ENCODE measurements at places on chromosomes 6 and 20.

DNA sequence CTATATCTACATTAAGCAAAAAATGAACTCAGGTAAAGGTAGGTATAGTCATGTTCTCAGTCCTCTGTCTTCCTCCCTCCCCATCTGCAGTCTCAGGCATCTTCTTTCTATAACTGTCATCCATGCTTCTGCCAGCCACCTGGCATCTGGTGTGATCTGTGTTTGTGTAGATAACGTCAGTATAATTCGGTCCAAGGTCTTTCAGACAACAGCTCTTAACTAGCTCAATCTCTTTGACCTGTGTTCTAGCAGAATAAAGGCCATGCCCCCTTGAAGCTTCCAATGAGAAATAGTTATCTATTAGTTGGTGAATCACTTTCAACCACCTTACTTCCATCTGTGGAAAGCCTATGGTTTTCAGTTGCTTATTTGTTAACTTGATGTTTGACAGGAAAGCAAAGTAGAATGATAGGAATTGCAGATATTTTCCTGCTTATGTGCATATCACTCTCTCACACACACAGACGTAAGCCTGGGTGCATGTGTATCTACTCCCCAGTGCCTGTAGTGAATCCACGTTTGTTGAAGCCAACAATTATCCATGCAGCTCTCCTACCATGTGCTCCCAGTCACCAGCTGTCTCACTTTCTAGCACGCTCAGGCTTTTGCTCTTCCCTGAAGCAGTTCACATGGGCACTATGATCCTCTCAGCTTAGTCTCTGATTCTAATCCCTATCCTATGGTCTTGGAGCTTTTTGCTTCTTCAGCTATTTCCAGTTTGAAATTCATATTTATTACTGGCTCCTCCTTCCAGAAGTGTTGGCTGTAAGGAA, 433.7 kb upstream of the MANEA start:
- no peaks in the 10 kb centered on the region for H3K27me3 ChIP-seq
- no peaks in the 10 kb centered on the region for H3K4me1 ChIP-seq
- no peak overlapping the region for H3K27ac ChIP-seq

GRCh38 chr20:16364320-16364687, 208.9 kb downstream of the KIF16B start:
- no peaks in the 10 kb centered on the region for H3K4me1 ChIP-seq
- no peaks in the 10 kb centered on the region for H3K36me3 ChIP-seq
- no peak overlapping the region for H3K27ac ChIP-seq
- H3K4me3 ChIP-seq, result no peak overlapping the region
- DNase-seq, result no peak
- H3K27me3 ChIP-seq, result no peaks in the 10 kb centered on the region

DNA sequence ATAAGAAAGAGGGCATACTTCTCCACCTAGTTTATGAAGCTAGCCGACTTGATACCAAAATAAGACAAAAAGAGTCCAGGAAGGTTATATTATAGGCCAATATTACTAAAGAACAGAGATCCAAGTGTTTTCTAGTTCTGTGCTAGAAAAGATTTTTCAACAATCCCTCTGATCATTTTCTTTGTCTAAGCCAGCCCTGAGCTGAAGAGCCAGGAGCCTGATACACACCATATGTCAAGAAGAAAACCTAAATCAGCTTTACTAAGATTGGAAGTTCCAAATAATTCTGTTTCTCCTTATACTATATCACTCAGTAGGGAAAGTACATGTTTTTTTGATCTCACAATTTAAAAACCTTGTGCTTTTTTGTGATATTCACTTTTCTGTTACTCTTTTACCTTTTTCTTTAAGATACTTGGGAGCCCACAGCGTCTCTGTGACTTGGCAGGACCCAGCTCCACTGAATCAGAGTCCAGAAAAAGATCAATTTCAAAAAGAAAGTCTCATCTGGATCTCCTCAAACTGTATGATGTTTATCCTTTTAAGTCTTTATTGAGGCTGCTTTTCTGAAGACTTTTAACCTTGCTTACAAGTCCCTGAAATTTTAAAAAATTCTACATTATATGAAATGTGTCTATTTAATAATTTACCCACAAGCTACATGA, 43.0 kb upstream of the PBOV1 start:
- no peaks in the 10 kb centered on the region for H3K27me3 ChIP-seq
- no peak overlapping the region for H3K27ac ChIP-seq
- DNase-seq, result no peak

GRCh38 chr6:164832410-164832809, 477.0 kb downstream of the C6orf118 start:
- no peaks in the 10 kb centered on the region for H3K36me3 ChIP-seq
- no peaks in the 10 kb centered on the region for H3K27me3 ChIP-seq
- H3K4me1 ChIP-seq, result no peaks in the 10 kb centered on the region
- H3K27ac ChIP-seq, result no peak overlapping the region
- H3K4me3 ChIP-seq, result no peak overlapping the region
- no peak for DNase-seq

GRCh38 chr6:75613056-75613501, 11.4 kb downstream of the SENP6 start:
- H3K36me3 ChIP-seq, result no peaks in the 10 kb centered on the region
- DNase-seq, result no peak
- peak overlapping the region; percentile 44 for H3K27ac ChIP-seq
- H3K4me1 ChIP-seq, result peaks cover 50% of the 10 kb centered on the region
- H3K27me3 ChIP-seq, result no peaks in the 10 kb centered on the region
- H3K4me3 ChIP-seq, result no peak overlapping the region

DNA sequence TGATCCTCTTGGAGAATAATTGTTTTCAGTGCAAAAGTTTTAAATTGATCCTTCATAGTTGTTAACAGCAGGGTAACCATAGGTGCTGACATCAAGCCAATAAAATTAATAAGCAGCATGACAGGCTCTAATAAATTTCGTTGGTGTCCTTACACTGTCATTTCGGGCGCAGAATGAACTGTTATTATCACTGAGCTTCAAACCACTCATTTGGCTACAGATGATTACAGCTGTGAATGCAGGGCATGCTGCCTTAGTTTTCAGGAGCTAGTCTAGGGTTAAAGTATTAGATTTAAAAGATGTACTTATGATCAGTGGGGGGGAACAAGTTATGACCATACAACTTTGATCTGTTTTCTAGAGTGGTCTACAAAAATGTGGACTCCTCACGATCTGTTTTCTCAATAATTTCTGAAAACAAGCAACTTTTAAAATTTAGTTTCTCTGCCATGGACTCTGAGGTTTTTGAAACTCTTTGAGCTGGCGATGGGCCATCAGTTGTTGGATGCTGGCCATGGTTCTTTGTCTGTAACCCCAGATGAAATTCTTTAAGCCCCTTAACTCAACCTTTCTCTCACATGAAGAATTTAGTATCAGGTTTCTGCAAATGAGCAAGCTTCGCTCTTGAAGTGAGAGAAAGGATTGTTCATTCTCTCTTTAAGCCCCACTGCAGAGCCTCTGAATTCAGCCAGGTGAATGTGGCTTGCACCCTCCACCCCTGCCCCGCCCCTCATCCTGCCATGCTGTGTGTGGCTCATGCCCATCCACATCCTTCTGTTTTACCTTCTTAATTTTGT, 99.1 kb upstream of the MTHFD1L start:
- no peaks in the 10 kb centered on the region for H3K36me3 ChIP-seq
- no peak for DNase-seq
- H3K27me3 ChIP-seq, result no peaks in the 10 kb centered on the region
- H3K27ac ChIP-seq, result no peak overlapping the region

DNA sequence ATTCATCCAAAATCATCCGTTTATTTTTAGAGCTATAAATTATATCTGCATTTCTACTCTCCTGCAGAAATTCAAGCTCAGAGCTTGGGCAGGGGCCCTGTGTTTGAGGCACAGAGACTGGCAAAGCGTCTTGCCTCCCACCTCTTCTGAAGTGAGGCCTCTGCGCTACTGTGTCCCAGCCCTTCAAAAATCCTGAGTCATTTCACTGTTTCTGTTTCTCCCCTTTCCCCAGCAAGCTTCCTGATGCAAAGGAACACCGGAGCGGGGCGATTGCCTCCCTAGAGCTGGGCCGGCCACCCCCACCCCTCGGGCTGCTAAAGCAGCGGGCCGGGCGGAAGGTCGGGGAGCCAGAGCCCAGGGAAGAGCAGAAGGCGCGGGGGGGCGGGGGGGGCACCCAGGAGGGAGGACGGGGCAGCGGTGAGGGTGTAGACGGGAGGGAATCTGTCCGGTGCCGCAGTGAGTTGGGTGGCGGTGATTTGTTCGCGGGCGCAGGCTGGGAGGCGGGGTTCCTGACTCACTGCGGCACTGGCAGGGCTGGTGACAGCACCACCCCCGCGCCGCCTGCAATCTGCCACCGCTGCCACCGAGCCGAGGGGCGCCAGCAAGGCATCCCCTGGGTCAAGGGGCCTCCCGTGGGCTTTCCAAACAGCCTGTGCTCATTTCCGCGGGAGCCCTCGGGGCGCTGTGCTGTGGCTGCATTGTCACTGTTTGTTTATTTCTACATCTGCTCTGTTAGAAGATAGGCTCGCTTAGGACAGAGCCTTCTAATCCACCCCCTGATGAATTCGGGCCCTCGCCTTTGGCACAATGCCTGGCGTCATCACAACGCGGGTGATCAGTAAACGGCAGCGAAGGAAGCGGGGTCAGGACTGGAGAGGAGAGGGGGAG, 46.5 kb upstream of the SNAP25 start:
- H3K27ac ChIP-seq, result peak overlapping the region; percentile 1
- peak; percentile 58 for DNase-seq
- no peaks in the 10 kb centered on the region for H3K4me1 ChIP-seq

DNA sequence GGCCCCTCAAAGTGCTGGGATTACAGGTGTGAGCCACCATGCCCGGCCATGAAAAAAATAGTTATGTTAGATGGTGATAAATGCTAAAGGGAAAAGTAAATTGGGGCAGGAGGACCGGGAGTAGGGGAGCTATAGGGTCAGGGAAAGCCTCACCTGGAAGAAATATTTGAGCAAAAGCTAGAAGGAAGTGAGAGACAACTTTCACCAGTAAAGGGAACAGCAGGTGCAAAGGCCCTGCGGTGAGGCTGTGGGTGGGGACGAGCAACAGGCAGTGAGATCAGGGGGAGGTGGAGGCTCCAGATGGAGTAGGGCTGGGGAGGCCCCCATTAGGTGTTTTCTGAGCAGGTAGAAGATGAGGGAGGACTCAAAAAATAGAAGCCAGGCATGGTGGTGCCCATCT, 16.0 kb downstream of the BCAS4 start:
- no peaks in the 10 kb centered on the region for H3K27me3 ChIP-seq
- no peaks in the 10 kb centered on the region for H3K36me3 ChIP-seq
- H3K4me1 ChIP-seq, result no peaks in the 10 kb centered on the region
- H3K27ac ChIP-seq, result no peak overlapping the region

GRCh38 chr6:20693466-20694063, 159.3 kb downstream of the CDKAL1 start:
- H3K27ac ChIP-seq, result peak overlapping the region; percentile 9
- no peaks in the 10 kb centered on the region for H3K36me3 ChIP-seq
- no peak overlapping the region for H3K4me3 ChIP-seq
- no peaks in the 10 kb centered on the region for H3K4me1 ChIP-seq

DNA sequence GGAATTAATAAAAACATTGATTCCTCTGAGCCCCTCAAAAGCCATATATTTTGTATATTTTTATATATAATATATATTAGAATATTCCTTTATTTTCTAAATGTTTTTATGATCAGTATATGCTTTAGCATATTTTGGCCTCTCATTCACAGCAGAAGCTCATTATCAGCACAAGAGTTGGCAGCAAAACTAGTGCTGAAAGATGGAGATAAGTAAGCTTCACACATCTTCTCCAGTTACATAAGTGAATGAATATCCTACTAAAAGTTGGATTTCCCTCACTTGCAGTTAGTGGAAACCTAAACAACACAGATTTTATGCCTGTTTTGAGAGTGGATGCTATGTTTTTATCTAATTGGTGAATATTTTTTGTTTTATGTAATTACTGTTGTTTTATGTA, 1303.8 kb upstream of the ADGRB3 start:
- no peak overlapping the region for H3K27ac ChIP-seq
- DNase-seq, result no peak
- H3K4me3 ChIP-seq, result no peak overlapping the region
- no peaks in the 10 kb centered on the region for H3K27me3 ChIP-seq
- no peaks in the 10 kb centered on the region for H3K4me1 ChIP-seq

DNA sequence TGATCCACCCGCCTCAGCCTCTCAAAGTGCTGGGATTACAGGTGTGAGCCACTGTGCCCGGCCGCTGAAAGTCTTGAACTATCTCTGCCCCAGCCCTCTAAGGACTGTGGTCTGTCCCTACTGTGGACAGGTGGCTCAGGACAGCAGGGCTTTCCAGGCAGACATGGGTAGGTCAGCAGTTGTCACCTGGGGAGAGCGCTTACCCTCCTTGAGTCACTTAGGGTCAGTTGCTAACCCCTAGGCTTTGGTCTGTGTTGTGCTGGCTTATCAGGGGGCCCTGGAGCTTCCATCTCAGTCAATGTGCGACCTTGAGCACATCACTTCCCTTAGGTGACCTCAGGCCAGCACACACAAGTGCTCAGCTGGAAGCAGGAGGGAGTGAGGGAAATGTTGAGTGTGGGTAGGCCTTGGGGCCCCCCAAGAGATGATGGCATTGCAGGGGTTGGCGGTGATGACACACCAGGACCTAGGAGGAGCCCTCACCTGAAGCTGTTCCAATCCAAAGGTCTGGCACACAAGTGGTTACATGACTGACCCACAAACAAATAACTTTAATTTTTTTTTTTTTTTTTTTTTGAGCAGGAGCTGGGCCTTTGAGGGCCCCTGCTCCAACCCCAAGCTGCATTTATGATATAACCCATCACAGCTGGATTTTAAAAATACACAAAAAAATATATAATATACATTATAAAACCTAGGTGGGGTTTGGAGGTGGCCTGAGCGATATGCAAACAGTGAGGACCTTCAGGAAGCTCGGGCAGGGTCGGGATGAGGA, 5.1 kb downstream of the RPL10A start:
- H3K4me1 ChIP-seq, result peaks cover 25% of the 10 kb centered on the region
- no peaks in the 10 kb centered on the region for H3K36me3 ChIP-seq
- H3K27me3 ChIP-seq, result no peaks in the 10 kb centered on the region
- no peak overlapping the region for H3K4me3 ChIP-seq
- no peak overlapping the region for H3K27ac ChIP-seq
- no peak for DNase-seq

DNA sequence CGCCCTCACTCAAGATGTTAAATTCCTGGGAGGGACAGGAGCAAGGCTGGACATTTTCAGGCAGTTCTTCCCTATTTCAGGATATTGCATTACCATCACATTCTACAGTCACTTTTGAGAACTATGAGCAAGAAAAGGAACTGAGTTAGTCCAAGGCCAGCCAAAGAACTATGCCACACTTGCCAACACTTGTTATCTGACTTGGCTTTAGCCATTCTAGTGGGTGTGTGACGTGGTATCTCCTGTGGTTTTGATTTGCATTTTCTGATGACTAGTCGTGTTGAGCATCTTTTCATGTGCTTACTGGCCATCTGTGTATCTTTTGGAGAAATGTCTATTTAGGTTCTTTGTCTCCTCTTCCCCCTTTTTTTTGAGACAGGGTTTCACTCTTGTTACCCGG, 12.0 kb downstream of the XRN2 start:
- H3K4me3 ChIP-seq, result no peak overlapping the region
- DNase-seq, result peak; percentile 21
- no peaks in the 10 kb centered on the region for H3K27me3 ChIP-seq
- H3K36me3 ChIP-seq, result no peaks in the 10 kb centered on the region
- H3K4me1 ChIP-seq, result no peaks in the 10 kb centered on the region
